ENCODE measurements at places on chromosomes 5 and 9.
A peak's percentile ranks its signal among the peaks of the same experiment; 100 is the strongest.

GRCh38 chr5:154078272-154078671 is 39.5 kb downstream of the MFAP3 start:
- no peak for DNase-seq

DNA sequence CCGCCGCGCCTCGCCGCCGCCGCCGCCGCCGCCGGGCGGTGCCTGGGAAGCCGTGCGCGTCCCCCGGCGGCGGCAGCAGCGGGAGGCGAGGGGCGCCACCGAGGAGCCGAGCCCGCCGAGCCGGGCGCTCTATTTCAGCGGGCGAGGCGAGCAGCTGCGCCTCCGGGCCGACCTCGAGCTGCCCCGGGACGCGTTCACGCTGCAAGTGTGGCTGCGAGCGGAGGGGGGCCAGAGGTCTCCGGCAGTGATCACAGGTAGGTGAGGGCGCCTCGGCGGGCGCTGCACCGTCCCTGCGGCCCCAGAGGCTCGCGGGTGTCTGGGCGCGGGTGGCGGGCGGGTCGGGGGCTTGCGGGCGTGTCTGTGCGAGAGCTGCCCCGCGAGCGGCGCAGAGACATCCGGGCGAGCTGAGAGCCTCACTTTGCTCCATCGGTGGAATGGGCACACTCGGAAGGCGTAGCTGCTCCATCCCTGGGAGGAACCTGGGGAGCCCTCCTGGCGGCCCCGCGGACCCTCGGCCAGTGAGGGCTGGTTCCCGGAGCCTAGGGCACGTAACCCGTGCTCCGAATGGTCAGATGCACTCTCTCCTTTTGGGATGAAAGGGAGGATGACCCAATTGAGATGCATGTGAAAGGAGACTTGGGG is 864 bp downstream of the PAPPA start:
- DNase-seq, result no peak

GRCh38 chr9:137294091-137294680 is 7.9 kb downstream of the NRARP start:
- DNase-seq, result peak; percentile 31

GRCh38 chr5:33408816-33409215 is 31.9 kb upstream of the TARS1 start:
- DNase-seq, result no peak

- peak; percentile 61 for DNase-seq
Measured at GRCh38 chr5:163408311-163408923, 29.0 kb upstream of the CCNG1 start.

GRCh38 chr5:78533356-78533755 is 115.2 kb downstream of the LHFPL2 start:
- no peak for DNase-seq

- DNase-seq, result no peak
Measured at GRCh38 chr9:92764381-92764987, at the start of gene BICD2. TSS of gene BICD2 (minus strand) at chr9:92764833. CDS start at chr9:92764744, 89 bp downstream.

DNA sequence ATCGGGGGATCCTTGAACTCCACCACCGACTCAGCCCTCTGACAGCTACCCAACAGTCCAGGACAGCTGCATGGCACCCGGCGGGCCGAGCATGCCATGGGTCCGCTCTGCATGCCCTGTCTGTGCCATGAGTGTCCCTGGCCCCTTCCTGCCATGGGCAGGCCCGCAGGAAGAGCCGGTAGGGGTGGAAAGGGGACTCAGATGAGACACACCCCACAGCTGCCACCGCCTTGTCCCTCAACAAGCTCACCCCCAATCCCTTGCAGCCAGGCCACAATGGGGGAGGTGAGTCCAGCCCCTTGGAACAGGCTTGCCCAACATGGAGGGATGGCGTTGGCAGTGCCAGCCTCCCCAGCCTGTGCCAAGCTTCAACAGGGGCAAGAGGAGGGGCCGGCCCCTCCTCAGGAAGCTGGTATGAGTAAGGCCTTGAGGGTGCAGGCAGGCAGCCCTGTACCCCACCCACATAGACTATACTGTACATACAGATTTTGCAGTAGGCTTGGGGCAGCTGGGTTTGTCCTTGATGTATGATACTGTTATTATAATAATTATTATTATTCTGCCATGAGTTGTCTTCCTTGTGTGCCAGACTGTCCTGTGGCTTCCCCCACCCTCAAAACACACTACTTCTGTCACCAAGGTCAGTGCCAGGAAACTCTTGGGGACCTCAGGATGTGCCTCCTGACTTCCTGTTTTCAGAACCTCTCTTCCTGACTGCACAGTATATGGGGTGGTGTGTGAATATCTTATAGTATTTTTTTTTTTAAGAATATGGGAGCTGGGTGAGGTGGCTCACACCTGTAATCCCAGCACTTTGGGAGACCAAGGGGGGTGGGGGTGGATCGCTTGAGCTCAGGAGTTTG is 12.0 kb upstream of the SLC34A1 start:
- DNase-seq, result peak; percentile 35

DNA sequence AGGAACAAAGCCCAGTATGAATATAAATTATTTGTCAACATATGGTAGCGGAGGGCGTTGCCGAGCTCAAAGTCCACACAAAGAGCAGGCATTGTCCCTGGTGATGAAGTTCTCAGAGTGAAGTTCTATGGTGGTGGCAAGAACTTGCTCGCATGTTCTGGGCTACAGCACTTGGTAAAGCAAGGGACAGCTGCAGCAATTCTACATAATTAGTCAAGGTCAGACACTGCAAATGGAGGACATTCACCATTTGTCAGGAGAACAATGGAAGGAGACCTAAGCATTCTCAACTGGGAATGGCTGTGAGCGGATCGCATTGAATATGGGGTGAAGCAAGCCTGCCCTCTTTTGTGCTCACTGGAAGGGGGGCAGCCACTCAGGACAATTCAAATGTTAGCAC is 503.8 kb upstream of the ADAMTS16 start:
- no peak for DNase-seq

DNA sequence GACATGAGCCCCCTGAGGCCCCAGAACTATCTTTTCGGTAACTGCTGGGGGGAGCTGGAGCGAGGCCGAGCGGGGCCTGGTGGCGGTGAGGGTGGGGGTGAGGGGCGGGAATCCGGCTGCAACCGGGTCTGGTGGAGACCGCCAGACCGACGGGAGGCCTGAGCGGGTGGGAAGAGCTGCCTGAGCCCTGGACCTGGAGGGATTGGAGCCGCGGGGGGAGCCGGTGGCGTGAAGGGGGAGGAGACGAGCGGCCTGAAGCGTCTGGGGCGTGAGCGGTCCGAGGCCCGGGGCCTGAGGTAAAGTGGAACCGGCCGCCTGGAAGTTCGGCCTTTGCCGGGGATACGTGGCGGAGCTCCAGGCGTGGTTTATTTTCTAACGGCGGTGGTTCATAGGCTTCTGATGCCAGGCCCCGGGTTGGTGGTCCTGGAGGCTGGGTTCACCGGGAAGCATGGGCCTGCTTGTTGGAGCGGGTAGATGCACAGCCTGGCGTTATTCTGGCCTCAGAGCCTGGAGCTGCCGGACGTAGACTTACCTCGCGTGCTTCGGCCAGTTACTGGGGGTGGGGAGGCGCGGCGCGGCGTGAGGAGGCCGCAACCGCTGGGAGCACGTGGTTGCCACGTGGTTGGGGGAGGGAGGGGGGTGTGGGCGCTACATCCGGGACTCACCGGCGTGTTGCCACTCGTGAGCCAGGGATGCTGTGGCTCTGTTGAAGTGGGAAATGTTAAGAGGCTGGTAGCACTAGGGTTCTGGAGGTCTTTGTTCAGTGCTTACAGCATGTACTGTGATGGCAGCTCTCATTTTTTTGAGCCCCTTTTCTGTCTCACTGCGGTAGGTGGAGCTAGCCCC is 544 bp downstream of the NPM1 start:
- peak; percentile 85 for DNase-seq

Measured in CD4-positive, alpha-beta T cell treated with Interleukin-1 beta for 1 hour (primary cell).